ENCODE measurements at places on chromosomes 16 and 17.

GRCh38 chr17:58375811-58376210 lies 23.8 kb upstream of the SUPT4H1 start:
- no peak for DNase-seq

DNA sequence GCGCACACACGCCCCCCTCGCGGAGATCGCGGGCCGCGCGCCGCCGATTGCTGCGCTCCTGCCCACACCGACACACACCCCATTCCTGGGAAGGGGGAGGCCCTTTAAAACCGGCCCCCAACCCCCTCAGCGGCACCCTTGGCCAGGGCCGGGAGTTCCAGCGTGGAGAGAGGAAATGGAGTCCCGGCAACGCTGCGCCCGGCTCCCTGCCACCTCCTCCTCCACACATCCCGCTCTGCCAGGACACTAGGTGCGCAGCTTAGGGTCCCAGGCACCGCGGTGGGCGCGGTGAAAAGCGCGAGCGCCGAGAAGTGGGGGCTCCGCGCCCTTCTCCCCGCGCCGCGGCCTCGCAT lies 397 bp downstream of the CDC42EP4 start:
- DNase-seq = peak; percentile 11

- no peak for DNase-seq
These were observed 11.0 kb downstream of the KRT32 start for GRCh38 chr17:41456204-41456603.

DNA sequence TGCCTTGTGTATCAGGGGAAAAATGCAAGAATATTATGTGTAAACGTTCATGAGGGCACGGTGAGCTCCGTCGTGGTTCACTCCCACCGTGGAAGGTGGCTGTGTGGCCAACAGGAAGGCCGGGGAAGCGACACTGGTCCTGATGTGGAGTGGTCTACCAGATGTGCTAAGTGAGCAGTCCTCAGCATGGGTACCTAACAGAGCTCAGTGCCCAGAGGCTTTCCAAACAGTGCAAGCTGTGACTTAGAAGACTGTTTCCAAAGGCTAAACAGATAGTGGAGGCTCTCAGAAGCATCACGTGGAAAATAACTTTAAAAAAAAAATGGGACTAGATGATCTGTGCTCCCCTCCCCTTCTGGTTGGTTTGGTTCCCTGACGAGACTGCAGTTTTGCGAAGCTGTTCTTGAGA lies 199.3 kb upstream of the CHMP6 start:
- DNase-seq = no peak

DNA sequence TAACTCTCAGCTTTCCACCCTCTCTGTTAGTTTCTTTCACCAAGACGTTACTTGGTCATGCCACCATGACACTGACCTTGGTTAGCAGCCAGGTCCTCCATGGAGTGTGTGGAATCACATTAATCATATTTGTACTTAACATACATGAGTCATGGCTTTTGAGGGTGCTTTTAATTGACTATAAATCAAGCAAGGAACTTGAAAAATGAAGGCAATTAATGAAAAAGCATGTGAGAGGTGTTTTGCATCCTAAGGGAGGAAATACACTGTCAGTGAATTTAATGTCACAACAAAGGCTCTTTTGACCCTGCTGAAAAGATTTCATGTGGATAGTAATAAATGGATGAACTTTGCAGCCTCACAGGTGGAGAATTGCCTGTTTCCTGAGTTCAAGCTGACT lies 240.7 kb downstream of the CDH13 start:
- no peak for DNase-seq

GRCh38 chr16:85750146-85750826 lies 610 bp downstream of the C16orf74 start:
- no peak for DNase-seq

DNA sequence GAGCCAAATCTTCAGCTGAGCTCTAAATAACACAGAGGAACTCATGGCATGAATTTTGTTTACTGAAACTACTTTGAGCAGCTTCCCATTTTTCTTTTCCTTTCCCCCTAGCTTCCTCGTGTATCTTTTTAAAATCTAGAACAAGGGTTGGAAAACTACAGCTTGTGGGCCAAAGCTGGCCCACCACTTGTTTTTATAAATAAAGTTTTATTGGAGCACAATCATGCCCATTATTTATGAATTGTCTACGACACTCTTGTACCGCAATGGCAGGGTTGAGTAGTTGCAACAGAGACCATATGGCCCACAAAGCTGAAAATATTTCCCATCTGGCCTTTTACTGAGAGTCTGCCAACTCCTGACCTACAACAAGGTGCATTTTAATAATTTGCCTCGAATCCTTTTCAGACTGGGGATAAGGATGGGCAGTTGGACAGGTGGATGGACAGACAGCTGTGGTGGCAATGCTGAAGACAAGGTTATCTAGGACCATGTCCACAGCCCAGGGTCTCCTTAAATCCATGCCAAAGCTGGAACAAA lies 87.7 kb downstream of the RMI2 start:
- no peak for DNase-seq

- no peak for DNase-seq
These were observed 11.5 kb downstream of the DLG4 start for GRCh38 chr17:7208027-7208571.

DNA sequence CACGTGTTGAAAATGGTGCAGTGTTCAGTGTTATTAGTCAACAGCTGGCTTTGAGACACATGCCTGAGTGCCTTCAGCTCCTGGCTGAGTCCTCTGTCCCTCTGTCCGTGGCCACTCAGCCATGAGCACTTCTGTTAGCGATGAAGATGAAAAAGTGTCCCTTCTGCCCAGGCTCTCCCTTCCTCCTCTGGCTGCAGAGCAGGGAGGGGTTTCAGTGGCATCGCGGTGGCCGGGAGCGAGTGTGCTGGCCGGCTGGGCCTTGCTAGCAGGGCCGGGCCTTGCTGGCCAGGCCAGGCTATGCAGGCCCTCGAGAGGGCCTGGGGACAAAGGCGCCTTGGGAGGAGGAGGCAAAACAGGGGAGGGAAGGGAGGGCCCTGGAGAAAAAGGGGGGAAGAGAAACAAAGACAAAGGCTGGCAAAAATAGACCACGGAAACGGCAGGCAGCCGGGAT lies 47.7 kb downstream of the CMIP start:
- no peak for DNase-seq

All from stimulated activated CD8-positive, alpha-beta memory T cell treated with anti-CD3 and anti-CD28 coated beads, Interleukin-15, amount 100 ng/mL, for 48 hours (primary cell).